ENCODE measurements at places on chromosomes 3 and 15.

GRCh38 chr15:95091444-95091843 lies 860.1 kb downstream of the MCTP2 start:
- DNase-seq: no peak

- DNase-seq: peak; percentile 15
Observed at GRCh38 chr3:123884203-123884831, at the start of gene MYLK. TSS of gene MYLK (minus strand) at chr3:123884332. CDS start at chr3:123793841, 90,491 bp downstream.

GRCh38 chr15:57495041-57495440 lies 96.7 kb upstream of the MYZAP start:
- no peak for DNase-seq

DNA sequence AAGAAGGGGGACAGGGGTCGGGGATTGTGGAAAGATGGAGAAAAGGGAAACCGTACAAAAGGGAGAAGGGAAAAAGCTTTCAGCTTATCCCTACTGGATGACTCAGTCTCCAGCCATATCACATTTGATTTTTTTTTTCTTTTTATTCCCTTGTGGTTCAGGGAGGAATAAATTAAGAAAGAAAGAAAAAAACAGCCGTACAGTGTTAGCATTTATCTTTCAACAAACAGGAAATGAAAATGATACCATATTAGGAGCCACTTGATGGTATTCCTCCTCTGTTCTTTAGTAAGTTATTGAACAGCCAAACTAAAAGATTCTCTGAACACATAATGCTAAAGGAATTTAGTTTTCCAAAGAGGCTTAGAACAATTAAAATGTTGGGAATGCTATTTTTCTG lies 594.4 kb downstream of the FOXP1 start:
- no peak for DNase-seq

DNA sequence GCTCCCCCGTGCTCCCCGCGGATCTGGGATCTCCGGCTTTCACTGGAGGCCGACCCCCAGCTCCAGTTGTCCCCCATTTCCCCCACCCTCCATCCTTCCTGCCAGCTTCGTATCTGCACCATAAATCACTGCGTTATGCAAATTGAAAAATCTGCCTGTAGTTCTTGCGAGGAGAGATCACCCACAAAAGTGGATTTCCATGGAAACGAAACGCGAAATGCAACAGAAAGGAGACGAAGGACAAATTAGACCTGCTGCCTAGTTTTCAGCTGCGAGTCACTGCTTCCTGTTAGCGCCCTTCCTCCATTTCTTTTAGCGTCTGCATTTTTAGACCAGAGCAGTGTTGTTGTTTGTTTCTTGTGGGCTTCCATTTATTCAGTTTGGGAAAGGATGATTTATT lies 127.1 kb upstream of the ATP10A start:
- no peak for DNase-seq

DNA sequence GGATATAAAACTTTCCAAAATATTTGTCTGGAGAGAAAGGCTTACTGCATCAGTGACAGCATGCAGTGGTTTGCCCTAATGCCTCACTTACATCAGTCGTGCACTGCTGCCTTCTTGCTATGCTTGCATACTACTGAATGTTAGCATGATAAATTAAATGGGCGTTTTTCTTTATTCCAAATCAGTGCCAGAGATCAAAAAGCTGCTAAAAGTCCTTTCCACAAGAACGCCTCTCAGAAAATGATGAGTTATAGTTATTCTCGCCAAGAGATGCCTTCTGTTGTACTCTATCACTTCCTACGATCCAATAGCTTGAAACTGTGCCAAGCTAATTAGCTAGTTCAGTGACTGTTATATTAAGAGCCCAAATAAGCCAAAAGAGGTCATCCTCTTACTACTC lies 345.8 kb upstream of the ROBO2 start:
- no peak for DNase-seq

DNA sequence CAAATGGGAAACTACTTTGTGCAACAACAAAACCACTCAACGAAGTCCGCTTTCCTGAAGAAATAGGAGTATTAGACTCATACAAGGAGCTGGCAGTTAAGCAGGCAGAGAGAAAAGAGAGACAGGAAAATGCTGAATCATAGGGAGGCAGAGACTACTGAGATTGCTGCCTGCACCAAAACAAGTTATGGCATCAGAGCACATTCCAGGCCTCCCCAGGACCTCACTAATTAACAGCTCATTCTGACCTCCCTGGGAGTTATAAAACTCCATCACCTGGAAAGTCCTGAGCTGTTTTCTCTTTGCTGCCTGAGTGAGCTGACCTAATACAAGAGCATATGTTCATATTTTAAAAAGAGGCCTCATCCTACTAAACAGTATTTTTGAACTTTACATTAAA lies 741.0 kb downstream of the MCTP2 start:
- DNase-seq: no peak

- no peak for DNase-seq
Observed at GRCh38 chr3:72628065-72628464, 220.2 kb downstream of the SHQ1 start.

GRCh38 chr15:71106802-71107500 lies 8.3 kb upstream of the THSD4 start:
- DNase-seq: no peak

DNA sequence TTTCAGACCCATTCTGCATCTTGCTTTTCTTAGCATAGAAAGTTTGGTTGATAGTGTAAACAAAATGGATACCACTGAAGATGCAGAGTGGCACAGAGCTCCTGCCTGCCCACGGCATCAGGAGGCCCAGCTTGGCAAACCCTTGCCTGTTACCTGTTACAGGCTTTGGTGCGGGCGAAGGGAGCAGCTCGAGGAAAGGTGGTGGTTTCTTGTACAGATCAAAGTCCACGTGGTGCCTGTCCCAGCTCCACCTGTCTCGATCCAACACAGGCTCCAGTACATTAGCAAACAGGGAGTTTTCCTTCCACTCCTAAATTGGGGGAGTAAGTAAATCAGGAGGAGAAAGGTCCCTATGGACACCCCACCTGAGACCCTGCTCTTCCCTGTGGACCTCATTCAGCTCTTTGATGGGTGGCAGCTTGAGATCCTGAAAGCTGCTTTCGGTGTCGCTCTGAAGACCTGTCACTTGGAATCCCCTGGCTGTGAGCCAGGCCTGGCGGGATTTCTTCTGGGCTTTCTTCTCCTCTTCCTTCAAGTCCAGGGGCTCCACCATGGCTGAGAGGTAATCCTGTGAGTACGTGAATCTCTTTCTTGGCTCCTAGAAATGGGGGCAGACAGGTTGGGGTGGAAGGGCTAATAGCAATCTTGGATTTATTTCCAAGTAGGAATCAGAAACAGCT lies 35.7 kb downstream of the ACAD9 start:
- DNase-seq: no peak

DNA sequence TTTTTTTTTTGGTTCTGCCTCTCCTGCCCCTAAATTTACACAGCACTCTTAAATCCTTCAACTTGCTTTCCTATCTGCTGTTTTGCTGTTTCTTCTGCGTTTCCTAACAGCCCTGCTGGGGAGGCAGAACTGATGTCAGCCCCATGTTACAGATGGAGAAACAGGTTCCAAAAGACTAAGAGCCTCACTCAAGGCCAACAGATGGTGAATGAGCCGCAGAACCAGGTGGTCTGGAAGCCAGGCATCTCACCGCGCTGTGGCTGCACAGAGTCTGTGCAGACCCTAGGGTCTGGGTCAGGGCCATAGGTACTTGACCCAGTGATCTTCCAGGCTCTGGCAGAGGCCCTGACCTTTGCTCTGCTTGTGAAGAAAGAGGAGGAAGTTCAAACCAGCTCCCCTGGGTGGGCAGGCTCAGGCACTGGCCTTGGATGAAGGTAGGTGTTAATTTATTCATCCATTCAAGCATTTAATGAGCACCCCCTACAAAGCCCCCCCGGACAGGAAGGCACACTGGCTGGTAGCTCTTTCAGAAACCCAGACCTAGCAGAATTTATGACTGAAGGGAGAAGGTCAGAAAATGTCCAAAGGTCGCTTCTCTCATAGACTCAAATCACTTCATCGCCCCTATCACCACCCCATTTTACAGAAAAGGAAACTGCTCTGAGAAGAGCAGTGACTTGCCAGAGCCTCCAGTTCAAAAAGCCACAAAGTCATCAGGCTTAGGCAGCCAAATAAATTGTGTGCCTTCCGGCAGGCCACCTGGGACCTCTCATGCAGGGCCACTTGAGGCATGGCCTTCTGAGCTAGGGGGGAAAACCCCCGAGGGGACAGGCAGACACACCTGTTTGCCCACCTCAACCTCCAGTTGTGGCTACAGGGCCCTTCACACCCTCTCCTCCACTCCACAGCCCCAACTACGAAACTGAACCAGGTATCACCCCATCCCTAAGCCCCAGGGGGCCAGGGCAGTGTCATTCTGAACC lies 2.7 kb downstream of the CHDH start:
- DNase-seq: no peak

- DNase-seq: no peak
Observed at GRCh38 chr3:185847506-185847905, 22.7 kb upstream of the IGF2BP2 start.

DNA sequence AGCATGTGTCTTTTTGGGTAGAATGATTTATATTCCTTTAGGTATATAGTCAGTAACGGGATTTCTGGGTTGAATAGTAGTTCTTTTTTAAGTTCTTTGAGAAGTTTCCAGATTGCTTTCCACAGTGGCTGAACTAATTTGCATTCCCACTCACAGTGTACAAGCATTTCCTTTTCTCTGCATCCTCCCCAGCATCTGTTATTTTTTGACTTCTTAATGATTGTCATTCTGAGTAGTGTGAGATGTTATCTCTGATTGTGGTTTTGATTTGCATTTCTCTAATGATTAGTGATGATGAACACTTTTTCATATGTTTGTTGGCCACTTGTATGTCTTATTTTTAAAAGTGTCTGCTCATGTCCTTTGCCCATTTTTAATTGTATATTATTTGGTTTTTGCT lies 337.6 kb downstream of the EFHB start:
- no peak for DNase-seq

Data from C1 segment of cervical spinal cord (tissue), 14 donors.